ENCODE measurements at places on chromosomes 4 and X. TPM values are rescaled to one million over a fixed set of nuclear protein-coding genes. Genes with fewer than 3 reads are reported as not detected.

DNA sequence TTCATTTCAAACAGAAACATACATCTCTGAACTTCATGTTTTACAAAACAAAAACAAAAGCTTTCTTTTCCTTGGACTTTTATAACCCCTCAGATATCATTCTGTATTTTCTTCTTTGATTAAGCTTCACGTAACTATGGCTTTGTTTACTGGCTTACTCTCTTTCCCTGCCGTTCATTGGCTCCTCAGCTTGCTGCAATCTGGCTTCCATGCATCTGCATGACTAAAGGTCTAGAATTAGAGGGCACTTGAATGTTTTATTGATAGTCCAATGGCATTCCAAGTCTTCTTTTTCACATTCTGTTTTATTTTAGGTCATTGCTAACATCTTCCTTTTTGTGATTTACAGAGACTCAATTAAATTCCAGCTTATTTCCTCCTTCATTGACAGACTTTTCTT is 487.6 kb downstream of the GRXCR1 start:
- no peak overlapping the region for H3K27ac ChIP-seq
- no peak overlapping the region for H3K4me3 ChIP-seq
- H3K36me3 ChIP-seq: no peaks in the 10 kb centered on the region
- H3K27me3 ChIP-seq: no peaks in the 10 kb centered on the region
- no peaks in the 10 kb centered on the region for H3K4me1 ChIP-seq

GRCh38 chrX:150889131-150889530 is 9.3 kb downstream of the CD99L2 start:
- H3K4me1 ChIP-seq: no peaks in the 10 kb centered on the region
- no peak overlapping the region for H3K4me3 ChIP-seq
- no peak overlapping the region for H3K27ac ChIP-seq
- no peak for DNase-seq
- no peaks in the 10 kb centered on the region for H3K27me3 ChIP-seq

GRCh38 chrX:134513091-134513490 is 53.1 kb downstream of the HPRT1 start:
- H3K27ac ChIP-seq: no peak overlapping the region
- DNase-seq: no peak
- no peak overlapping the region for H3K4me3 ChIP-seq
- no peaks in the 10 kb centered on the region for H3K27me3 ChIP-seq
- H3K4me1 ChIP-seq: no peaks in the 10 kb centered on the region

- H3K36me3 ChIP-seq: no peaks in the 10 kb centered on the region
- DNase-seq: no peak
- no peak overlapping the region for H3K27ac ChIP-seq
These were observed 34.6 kb downstream of the JAKMIP1 start for GRCh38 chr4:6165766-6166165.

DNA sequence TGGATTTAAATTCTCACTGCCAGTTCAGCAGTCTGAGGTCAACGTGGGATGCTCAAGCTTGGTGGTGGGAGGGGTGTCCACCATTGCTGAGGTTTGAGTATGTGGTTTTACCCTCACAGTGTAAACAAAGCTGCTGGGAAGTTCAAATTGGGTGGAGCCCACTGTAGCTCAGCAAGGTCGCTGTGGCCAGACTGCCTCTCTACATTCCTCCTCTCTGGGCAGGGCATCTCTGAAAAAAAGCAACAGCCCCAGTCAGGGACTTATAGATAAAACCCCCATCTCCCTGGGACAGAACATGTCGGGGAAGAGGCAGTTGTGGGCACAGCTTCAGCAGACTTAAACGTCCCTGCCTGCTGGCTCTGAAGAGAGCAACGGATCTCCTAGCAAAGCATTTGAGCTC is 14.9 kb upstream of the RRAGB start:
- no peaks in the 10 kb centered on the region for H3K36me3 ChIP-seq
- H3K27ac ChIP-seq: no peak overlapping the region
- no peak overlapping the region for H3K4me3 ChIP-seq
- H3K27me3 ChIP-seq: no peaks in the 10 kb centered on the region

DNA sequence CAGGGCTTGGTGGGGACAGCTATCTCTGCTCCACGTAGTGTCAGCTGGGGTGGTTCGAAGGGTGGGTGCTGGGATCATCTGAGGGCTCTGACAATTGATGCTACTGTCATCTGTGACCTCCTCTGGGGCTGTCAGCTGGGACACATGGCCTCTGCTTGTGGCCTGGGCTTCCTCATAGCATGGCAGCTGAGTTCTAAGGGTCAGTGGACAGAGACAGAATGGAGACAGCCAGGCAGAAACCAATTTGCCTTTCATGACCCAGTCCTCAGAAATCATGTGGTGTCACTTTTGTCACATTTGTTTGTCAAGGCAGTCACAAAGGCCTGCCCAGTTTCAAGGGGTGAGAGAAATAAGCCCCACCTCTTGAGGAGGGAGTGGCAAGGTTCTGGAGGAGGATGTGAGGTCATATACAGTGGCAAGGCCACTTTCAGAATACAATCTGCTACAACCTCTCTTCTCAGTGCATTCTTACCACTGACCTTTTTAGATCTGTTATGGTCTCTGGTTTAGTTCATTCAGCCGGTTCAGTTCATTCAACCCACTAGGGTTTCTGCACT is 103.6 kb upstream of the BCOR start:
- no peak for DNase-seq
- H3K4me1 ChIP-seq: no peaks in the 10 kb centered on the region
- no peak overlapping the region for H3K4me3 ChIP-seq

- H3K36me3 ChIP-seq: no peaks in the 10 kb centered on the region
- H3K4me3 ChIP-seq: no peak overlapping the region
- no peak overlapping the region for H3K27ac ChIP-seq
- peaks cover 19% of the 10 kb centered on the region for H3K4me1 ChIP-seq
- DNase-seq: no peak
- no peaks in the 10 kb centered on the region for H3K27me3 ChIP-seq
These were observed 69.8 kb upstream of the TMEM33 start for GRCh38 chr4:41865306-41865980.

Gene ARSJ
- 3.6 TPM for total RNA-seq

Gene ABCG2
- total RNA-seq: 2.1 TPM

DNA sequence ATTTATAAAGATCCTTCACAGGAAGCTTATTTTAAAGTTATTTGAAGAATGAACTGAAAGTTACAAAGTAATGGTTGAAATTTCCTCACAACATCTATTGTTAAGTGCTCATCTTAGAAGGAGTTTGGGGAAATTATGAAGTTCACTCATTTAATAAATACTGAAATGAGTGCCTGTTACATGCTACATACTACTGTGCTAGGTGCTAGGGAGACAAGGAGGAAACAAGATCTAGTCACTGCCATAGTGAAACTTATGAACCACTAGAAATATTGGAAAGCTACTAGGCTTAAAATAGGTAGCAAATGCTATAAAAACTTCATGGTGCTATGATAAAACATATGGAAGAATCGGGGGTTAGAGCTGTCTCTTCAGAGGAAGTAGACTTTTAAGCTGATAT is 97.1 kb downstream of the JADE1 start:
- H3K36me3 ChIP-seq: no peaks in the 10 kb centered on the region
- H3K4me3 ChIP-seq: no peak overlapping the region
- no peaks in the 10 kb centered on the region for H3K4me1 ChIP-seq
- no peaks in the 10 kb centered on the region for H3K27me3 ChIP-seq
- no peak overlapping the region for H3K27ac ChIP-seq
- DNase-seq: no peak

GRCh38 chr4:168537571-168537970 is 40.7 kb downstream of the PALLD start:
- no peaks in the 10 kb centered on the region for H3K27me3 ChIP-seq
- H3K4me3 ChIP-seq: no peak overlapping the region
- no peak overlapping the region for H3K27ac ChIP-seq
- DNase-seq: no peak
- H3K36me3 ChIP-seq: no peaks in the 10 kb centered on the region

Gene BEX1
- total RNA-seq: 57.4 TPM

Gene PHOX2B
- not detected for total RNA-seq

GRCh38 chrX:7582191-7582590 is 260.8 kb upstream of the VCX start:
- no peak overlapping the region for H3K4me3 ChIP-seq
- no peaks in the 10 kb centered on the region for H3K36me3 ChIP-seq
- no peaks in the 10 kb centered on the region for H3K4me1 ChIP-seq
- H3K27ac ChIP-seq: no peak overlapping the region

Gene CDS1
- 5.9 TPM for total RNA-seq

Gene ANXA3
- total RNA-seq: 65.1 TPM

Gene CTBP1
- 148 TPM for total RNA-seq

DNA sequence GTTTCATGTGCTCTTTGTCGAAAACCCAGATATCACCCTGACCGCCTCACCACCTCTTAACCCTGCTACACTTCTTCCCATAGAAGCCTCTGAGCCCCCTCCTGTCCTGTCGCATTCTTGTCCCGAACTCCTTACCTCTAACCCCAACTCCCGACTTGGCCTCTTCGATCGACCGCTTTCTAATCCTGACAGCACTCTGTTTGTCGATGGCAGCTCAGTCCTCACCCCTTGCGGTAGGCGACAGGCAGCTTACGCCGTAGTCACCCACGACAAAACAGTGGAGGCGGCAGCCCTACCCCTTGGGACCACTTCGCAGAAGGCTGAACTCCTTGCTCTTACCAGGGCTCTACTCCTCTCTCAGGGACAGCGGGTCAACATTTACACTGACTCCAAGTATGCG is 961.7 kb downstream of the RPA4 start:
- no peak for DNase-seq
- no peaks in the 10 kb centered on the region for H3K27me3 ChIP-seq
- H3K4me1 ChIP-seq: no peaks in the 10 kb centered on the region
- H3K27ac ChIP-seq: no peak overlapping the region
- H3K36me3 ChIP-seq: no peaks in the 10 kb centered on the region
- H3K4me3 ChIP-seq: no peak overlapping the region

Gene MAGEA12
- total RNA-seq: not detected

DNA sequence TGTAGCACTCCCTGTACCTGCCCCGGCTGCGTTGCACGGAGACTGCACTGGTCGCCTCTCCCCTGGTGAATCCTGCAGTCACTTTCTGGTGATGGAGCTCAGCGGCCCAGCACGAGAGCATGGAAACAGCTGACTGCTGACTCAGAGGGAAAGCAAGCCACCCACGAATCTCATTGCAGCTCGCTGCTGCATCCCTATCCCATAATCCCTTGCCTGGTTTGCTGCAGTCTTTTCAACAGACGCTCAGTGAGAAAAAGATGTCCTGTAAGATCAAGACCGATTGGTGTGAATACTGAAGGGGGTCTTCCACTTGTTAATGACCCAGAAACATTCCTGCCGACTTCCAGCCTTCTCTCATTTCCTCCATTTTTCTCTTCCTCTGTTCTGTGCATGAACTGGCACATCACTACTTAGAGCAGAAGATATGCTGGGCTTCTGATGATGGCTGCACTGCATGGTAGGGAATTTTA is 52.9 kb downstream of the TRIM2 start:
- DNase-seq: no peak
- no peaks in the 10 kb centered on the region for H3K4me1 ChIP-seq
- H3K27me3 ChIP-seq: no peaks in the 10 kb centered on the region
- no peak overlapping the region for H3K4me3 ChIP-seq

- H3K27me3 ChIP-seq: no peaks in the 10 kb centered on the region
- no peak overlapping the region for H3K27ac ChIP-seq
- no peak overlapping the region for H3K4me3 ChIP-seq
- no peaks in the 10 kb centered on the region for H3K4me1 ChIP-seq
These were observed 62.4 kb upstream of the NDP start for GRCh38 chrX:44035571-44035970.

Gene PDLIM3
- 40.2 TPM for total RNA-seq

Gene PCDH7
- total RNA-seq: 2.6 TPM

DNA sequence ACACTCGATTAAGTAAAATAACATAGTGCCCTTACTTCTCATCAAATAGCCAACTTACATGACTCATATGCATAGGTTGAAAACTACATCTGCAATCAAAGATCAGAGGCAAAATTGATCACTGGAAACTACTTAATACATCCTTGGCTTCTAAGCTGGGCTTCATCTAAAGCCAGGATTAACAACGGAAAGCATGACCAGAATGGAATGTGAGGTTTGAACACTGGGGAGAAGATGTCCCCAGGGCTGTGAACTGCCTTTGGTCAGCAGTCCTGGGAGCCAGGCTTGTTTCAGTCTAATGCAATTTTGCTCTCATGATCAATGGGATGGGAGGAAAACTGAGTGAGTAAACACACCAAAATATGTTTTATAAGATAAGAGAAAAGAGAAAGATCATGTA is 192.5 kb upstream of the TTC29 start:
- H3K27me3 ChIP-seq: no peaks in the 10 kb centered on the region
- no peak for DNase-seq
- H3K4me3 ChIP-seq: no peak overlapping the region
- H3K4me1 ChIP-seq: no peaks in the 10 kb centered on the region
- H3K27ac ChIP-seq: no peak overlapping the region

GRCh38 chr4:159367781-159368080 is 264.9 kb downstream of the RAPGEF2 start:
- no peaks in the 10 kb centered on the region for H3K27me3 ChIP-seq
- H3K27ac ChIP-seq: no peak overlapping the region
- H3K36me3 ChIP-seq: no peaks in the 10 kb centered on the region

DNA sequence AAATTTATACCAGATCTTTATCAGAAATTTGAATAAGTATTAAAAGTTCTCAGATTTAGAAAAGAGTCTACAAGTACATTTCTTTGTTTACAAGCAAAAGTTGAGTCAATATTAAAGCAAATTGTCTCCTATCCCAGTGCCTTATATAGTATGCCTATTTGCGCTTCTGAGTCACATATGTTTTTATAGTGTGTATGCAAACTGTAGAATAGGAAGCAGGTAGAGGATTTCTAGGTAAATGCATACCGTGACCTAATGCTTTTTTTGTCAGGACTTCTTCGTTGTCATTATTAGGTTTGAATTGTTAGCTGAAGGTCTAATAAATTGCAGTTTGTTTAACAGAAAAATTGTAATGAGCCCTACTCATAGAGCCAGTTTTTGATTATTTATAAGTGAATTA is 22.2 kb downstream of the CEP44 start:
- DNase-seq: no peak
- no peaks in the 10 kb centered on the region for H3K4me1 ChIP-seq
- H3K36me3 ChIP-seq: no peaks in the 10 kb centered on the region
- no peak overlapping the region for H3K4me3 ChIP-seq
- no peaks in the 10 kb centered on the region for H3K27me3 ChIP-seq

GRCh38 chrX:44456685-44457084 is 86.0 kb downstream of the FUNDC1 start:
- H3K4me3 ChIP-seq: no peak overlapping the region
- H3K4me1 ChIP-seq: no peaks in the 10 kb centered on the region
- no peak for DNase-seq
- H3K36me3 ChIP-seq: no peaks in the 10 kb centered on the region

Gene TCEAL3
- total RNA-seq: 21.8 TPM

DNA sequence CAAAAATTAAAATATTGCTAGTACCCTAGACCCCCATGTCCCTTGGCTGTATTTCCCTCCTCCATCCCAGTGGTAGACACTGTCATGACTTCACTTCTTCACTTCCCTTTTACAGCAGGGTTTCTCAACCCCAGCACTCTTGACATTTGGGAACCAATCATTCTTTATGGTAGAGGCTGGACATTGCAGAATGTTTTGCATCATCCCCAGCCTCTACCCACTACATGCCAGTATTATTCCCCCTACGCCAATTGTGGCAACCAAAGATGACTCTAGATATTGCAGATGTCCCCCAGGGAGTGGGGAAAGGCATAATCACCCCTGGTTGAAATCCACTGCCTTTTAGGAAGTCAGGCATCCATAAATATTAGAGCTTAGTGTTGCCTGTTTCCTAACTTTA is 138.6 kb downstream of the AMELX start:
- H3K27me3 ChIP-seq: no peaks in the 10 kb centered on the region
- no peak overlapping the region for H3K27ac ChIP-seq
- H3K4me1 ChIP-seq: no peaks in the 10 kb centered on the region
- no peaks in the 10 kb centered on the region for H3K36me3 ChIP-seq

All from body of pancreas (tissue), 4 donors.